ENCODE measurements at places on chromosomes 13 and 19. TPM values are rescaled to one million over a fixed set of nuclear protein-coding genes. Genes with fewer than 3 reads are reported as not detected.
A peak's percentile ranks its signal among the peaks of the same experiment; 100 is the strongest.

Gene ZNF415
- total RNA-seq = 18.6 TPM

- DNase-seq = peak; percentile 71
These were observed at the start of gene ADAMTS10 for GRCh38 chr19:8610041-8610935. ADAMTS10 (minus strand) TSS chr19:8610715; CDS start chr19:8605710, 5,005 bp downstream.

DNA sequence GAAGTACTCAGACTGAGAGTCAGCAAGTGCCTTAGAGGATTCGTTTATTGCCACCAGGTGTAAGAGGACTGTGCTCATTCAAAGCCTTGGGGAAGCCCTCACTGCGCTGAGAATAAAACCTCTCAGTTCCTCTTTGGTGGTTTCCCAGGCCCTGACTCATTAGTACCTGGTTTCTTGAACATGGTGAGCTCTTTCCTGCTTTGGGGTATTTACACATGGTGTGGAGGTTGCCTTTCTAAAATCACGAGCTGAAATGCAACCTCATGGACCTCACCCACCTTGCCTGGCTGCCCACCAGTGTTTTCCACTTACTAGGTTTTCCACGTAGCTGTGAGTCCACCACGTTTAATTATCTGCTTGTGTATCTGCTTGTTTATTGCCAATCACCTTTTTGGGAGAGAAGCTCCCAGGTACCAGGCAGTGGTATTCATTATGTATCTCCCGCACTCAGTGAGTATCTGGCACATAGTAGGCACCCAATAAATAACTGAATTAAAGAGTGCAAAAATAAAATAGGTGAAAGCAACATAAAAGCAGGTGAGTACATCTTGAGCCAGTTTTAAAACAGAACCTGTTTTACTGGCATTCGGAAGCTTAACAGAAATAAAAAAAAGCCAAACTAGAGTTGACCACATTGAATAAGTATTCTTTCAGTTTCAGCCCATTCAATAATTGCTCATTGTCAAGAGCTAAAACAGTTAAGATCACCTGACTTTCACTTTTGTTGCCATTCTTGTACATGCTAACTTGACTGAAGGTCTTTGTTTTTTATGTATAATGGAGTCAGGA lies 533.0 kb downstream of the MYO16 start:
- DNase-seq = no peak

DNA sequence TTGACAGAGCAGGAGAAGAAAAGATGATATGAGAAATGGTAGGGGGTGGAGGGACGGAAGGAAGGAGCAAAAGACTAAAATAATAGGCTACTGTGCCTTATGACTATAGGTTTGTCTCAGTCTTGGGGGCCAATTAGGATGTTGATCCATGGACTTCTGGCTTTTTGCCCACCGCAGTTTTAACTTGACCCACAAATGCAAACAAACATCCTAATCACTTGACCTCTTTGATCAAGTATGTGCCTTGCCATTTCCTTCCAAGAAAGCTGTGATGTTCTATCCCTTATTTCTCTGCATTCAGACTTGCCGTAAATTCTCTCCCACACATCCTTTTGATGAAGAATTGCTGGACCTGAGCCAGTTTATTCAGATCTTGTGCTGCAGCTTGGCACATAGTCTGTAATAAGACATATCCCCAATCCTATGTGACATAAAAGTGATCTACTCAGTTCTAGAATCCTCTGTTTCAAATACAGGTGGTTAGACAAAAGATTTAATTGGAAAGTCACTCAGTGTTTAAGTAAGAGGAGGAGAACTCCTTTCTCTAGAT lies 62.8 kb downstream of the TPT1 start:
- DNase-seq = no peak

GRCh38 chr13:38527140-38527539 lies 159.7 kb upstream of the FREM2 start:
- DNase-seq = no peak
